ENCODE measurements at places on chromosomes 6 and 20.

GRCh38 chr6:1314617-1315016 is 2.7 kb downstream of the FOXQ1 start:
- no peak for DNase-seq

GRCh38 chr6:145147981-145148749 is 587.2 kb downstream of the EPM2A start:
- no peak for DNase-seq

DNA sequence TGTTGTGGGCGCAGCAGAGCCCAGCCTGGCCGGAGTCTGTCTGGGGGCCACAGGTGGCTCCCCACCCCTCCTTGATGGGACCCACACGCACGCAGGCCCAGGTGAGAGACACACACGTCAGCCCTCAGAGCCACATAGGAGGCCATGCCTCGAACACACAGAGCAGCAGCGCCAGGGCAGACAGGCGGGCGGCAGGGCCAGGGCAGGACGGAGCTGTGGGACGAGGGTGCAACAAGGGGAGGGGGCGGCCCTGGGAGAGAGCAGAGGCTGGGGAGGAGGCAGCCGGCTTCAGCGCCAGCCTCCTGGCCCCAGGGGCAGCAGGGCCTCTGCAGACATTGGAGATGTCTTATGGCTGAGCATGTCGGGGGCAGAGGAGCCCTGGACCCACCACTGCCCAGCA is 42.5 kb downstream of the KCNQ2 start:
- DNase-seq: no peak

- DNase-seq: no peak
Observed at GRCh38 chr6:135941275-135942025, 89.9 kb downstream of the PDE7B start.

GRCh38 chr6:167704396-167704901 is 122.3 kb upstream of the AFDN start:
- DNase-seq: no peak

- no peak for DNase-seq
Observed at GRCh38 chr6:9628819-9629218, 786.1 kb downstream of the TFAP2A start.

DNA sequence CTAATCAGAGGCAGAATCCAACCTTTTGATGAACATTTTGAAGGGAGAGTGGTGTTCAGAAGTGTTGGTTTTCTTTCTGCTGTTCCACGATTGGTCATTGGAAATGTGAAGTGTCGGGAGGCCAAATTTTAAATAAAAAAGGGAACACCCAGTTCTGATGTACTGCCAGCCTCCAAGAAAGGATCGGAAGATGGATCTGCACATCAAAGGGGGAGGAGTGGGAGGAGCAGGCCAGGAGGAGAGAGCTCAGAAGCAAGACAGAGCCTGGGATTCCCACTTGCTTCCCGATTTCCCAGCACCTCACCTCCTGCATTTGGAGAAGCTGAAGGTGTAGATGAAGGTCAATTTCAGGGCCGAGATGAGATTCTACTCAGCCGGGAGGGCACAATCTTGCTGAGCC is 55.9 kb upstream of the NAA20 start:
- no peak for DNase-seq

DNA sequence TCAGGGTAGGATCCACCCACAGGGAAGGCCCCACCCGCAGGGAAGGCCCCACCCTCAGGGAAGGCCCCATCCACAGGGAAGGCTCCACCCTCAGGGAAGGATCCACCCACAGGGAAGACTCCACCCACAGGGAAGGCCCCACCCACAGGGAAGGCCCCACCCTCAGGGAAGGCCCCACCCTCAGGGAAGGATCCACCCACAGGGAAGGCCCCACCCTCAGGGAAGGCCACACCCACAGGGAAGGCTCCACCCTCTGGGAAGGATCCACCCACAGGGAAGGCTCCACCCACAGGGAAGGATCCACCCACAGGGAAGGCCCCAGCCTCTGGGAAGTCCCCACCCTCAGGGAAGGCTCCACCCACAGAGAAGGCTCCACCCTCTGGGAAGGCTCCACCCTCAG is 40.5 kb downstream of the KCNQ2 start:
- no peak for DNase-seq

Data from activated CD4-positive, alpha-beta T cell treated with anti-CD3 and anti-CD28 coated beads, Interleukin-2, amount 50 U/mL, for 1 hour (primary cell).